ENCODE measurements at places on chromosomes 6 and 20. TPM values are rescaled to one million over a fixed set of nuclear protein-coding genes. Genes with fewer than 3 reads are reported as not detected.

SGK2 gene
- total RNA-seq: 0.93 TPM

SLC13A3 gene
- total RNA-seq: 3.3 TPM

SIGLEC1 gene
- total RNA-seq: not detected

FUT9 gene
- total RNA-seq: under 0.01 TPM

TGM3 gene
- 16.7 TPM for total RNA-seq

BPIFA3 gene
- not detected for total RNA-seq

VSX1 gene
- total RNA-seq: not detected

WASF1 gene
- 8.2 TPM for total RNA-seq

MOG gene
- not detected for total RNA-seq
